ENCODE measurements at places on chromosomes 11 and 22.

GRCh38 chr22:30426388-30427353 lies 1.1 kb downstream of the MTFP1 start:
- peak; percentile 58 for DNase-seq

DNA sequence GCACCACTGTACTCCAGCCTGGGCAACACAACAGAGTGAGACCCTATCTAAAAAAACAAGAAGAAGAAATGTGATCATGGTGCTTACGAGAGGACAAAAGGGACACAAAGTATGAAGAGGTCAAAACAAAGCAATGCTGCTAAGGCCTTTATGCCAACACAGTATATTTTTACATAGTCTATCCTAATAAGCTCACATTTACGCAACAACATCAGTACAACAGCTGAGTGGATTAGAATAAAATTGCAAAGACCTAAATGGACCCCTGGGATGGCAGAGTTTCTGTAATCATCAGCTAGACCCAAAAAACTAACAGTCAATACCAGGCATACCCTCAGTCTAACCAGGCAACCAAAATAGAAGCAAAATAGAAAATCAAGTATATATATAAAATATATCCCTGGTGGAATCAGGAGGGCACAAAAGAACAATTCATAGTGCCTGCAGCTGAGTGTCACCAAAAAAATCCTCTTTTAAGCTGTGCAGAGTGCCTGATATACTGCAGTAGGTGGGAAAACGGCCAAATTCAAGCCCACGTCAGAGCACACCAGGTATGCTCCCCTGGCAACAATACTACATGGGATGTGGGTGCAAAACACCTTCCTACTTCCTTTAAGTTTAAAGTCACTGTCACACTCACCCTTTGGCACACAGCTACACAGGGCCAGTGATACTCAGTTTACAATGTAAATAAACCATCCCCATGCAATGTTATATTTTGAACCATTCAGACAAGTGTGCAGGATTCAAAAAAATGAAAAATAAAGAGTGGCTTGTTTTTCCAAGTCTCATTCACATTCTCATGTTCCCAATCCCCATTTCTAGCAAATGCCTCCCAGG lies 57.8 kb downstream of the RBFOX2 start:
- DNase-seq, result no peak

DNA sequence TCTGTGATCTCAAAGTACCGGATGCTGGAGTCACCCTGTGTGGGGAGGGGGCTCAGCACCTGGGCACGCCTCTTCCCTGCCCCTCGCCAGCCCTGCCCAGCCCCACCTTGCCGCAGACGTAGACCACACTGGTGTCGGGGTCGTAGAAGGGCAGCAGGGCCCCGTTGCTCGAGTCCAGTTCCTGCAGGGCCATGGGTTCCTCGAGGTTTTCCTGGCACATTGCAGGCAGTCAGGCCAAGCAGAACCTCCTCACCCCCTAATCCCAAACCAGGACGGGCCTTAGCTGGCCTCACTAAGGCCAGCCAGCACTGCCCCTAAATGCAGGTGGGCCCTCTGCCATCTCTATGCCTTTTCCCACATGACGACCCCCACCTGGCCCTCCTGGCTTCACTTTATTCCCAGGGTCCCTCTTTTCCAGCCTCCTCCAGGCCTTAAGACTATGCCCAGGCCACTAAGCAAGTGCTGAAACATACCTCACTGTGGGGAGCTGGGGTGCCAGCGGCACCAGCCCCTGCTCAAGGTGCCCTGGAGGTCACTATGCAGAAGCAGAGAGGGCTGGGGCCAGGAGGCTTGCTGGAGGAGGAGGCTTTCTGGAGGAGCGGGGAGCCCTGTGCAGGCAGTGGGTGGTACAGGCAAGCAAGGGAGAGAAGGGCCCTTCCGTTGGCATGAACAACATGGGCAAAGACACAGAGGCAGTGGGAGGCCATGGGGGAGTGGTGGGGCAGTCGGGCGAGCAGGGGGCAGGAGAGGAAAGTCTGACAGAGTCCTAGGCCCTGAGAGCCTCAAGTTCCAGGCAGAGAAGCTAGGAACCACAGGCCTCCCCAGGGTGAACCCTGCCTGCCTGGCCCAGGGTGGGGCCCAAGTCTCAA lies 2.8 kb downstream of the CORO1B start:
- no peak for DNase-seq

- no peak for DNase-seq
Observed at GRCh38 chr22:25013607-25014006, 61.1 kb downstream of the KIAA1671 start.

DNA sequence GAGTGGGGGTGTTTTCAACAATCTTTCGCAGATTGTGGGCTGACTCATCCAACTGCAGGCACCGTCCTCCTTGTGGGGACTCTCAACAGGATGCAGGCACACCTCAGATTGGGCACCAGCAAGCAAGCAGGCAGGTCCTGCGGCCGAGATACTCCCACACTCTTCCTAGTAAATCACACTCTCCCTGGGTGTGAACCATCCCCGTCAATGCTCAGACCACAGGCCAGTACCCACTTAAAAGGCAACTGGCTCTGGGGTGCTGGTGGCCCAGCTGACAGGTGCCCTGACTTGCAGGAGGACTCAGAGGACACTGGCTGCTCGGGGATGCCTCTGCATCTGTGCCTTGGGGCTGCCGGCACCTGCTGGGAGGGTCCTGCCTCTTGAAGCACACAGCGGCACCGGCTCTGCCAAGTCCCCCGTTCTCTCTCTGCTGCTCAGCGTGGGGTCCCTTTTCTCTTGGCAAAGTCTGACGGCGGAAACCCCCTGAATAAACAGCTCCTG lies 282.5 kb downstream of the CTTN start:
- DNase-seq, result no peak

DNA sequence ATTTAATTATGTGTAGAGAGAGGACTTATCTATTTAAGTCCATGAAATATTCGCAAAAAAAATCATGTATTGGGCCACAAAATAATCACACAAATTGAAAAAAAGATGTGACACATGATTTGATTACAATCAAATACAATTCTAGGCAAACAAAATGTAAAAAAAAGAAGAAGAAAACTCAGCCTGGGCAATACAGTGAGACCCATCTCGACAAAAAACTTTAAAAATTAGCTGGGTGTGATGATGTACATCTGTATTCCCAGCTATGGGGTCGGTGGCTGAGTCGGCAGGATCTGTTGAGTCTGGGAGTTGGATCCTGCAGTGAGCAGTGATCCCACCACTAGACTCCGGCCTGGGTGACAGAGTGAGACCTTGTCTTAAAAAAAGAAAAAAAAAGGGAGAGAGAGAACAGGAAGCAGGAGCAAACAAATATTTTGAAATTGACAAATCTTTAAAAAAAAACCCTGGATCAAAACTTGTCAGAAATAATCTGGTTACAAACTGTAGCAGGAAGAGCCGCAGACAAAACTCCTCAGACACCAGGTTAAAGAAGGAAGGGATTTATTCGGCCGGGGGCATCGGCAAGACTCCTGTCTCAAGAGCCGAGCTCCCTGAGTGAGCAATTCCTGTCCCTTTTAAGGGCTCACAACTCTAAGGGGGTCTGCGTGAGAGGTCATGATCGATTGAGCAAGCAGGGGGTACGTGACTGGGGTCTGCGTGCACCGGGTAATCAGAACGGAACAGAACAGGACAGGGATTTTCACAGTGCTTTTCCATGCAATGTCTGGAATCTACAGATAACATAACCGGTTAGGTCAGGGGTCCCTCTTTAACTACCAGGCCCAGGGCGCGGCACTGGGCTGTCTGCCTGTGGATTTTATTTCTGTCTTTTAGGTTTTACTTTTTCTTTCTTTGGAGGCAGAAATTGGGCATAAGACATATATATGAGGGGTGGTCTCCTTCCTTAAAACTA lies 3.3 kb upstream of the TYMP start:
- DNase-seq, result no peak

Data from substantia nigra (tissue), 51 donors.